ENCODE measurements at places on chromosomes 5 and 9.

GRCh38 chr9:129481810-129482511, 138.9 kb downstream of the C9orf50 start:
- DNase-seq: no peak

GRCh38 chr5:59874675-59875074, 18.9 kb downstream of the PDE4D start:
- DNase-seq: no peak

GRCh38 chr5:176352116-176352878, 9.3 kb downstream of the KIAA1191 start:
- no peak for DNase-seq

- no peak for DNase-seq
Measured at GRCh38 chr9:35366627-35367026, 123.3 kb upstream of the RUSC2 start.

GRCh38 chr9:21969951-21970799, 24.0 kb downstream of the CDKN2A start:
- no peak for DNase-seq

DNA sequence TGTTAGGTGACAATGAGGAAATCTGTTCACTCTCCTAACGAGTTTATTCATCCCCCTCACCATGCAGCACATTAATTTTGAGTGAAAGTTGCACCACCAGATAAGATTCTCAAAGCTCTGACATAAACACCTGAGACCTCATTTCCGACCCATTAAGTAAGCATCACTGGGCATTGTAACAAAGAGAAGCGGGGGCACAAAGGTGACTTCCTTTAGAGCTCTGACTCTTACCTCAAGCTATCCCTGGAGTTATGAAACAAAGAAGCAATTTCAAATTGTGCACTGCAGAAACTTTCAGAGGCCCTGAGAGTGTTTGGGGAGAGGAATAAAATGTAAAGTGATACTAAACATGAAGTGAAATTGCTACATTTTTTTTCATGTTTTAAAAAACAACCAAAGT, 29.5 kb downstream of the C5orf15 start:
- DNase-seq: no peak

- no peak for DNase-seq
Measured at GRCh38 chr9:91211414-91211813, 150.3 kb downstream of the AUH start.

DNA sequence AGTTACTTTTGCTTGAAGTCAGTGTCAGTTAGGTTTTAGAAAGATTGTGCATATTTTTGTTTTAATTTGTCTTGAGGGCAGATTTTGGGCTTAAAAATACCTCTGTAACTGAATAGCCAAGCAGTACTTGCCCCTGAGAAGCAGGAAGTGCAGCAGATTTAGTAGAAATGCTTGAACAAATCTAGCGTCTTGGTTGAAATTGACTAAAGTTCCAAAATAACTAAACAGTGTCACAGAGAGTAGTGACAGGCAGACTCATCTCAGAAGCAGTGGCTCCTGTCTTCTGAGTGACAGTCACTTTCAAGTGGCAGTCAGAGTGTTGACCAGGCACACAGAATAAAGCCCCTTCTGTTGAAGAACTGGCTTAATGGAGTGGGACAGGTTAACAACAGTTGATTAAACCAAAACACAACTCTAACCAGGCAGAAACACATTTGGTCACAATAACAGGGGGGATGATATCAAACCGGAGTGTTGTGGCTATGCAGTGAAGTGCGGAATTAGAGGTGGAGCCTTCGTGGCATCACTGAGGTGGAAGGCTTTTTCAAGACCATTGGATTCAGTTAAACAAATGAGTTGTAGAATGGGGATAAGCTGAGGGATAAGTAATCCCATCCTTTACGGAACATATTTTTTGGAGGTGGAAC, 29.1 kb downstream of the TRIO start:
- DNase-seq: no peak

- DNase-seq: no peak
Measured at GRCh38 chr5:171678646-171679045, 107.0 kb upstream of the SMIM23 start.

GRCh38 chr5:103260951-103261350, 2.4 kb downstream of the MACIR start:
- no peak for DNase-seq

DNA sequence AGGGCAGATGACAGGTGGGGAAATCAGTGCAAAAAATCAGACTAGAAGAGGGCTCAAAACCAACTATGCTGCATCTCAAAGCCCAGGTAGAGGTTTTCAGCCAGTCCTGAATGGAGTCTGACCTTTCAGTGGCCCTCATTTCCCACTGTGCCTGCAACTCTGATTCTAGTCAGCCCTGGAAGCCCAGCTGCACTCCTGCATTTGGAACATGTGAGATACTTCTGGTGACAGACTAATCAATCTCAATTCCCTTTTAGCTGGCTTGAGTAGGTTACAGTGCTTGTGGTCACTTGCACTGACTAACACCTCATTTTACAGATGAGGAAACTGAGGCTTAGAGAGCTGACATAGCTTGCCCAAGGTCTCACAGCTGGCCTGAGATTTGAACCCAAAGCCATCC, 7.9 kb upstream of the ACSL6 start:
- DNase-seq: no peak

- DNase-seq: no peak
Measured at GRCh38 chr5:159185773-159186172, 23.6 kb downstream of the RNF145 start.

- no peak for DNase-seq
Measured at GRCh38 chr5:23084815-23085214, 231.7 kb upstream of the CDH12 start.

GRCh38 chr5:147479949-147480348, 29.9 kb downstream of the DPYSL3 start:
- no peak for DNase-seq

DNA sequence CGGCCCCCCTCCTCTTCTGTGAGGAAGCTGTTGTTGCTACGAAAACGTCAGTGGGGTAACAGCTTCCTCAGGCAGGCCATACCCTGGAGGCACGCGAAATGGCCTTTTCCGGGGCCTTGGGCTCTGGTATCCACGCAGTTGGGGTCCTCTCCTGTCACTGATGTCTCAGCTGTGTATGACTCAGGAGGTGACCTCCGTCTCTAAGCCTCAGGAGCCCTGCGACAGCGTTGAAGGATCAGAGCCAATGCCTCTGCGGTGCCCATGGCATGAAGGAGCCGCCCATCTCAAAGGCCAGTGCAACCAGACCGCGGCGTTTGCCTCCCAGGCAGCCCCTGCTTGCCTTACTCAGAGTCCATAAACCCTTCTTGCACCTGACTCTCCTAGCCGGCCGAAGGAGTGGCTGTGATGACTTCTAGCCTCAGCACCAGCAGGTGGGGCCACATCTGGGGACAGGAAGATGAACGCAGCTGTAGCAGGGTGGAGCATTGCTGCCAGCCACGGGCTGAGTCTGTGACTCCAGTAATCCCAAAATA, 1.0 kb upstream of the MXD3 start:
- no peak for DNase-seq

GRCh38 chr5:16723821-16724220, 107.0 kb upstream of the RETREG1 start:
- DNase-seq: no peak

- DNase-seq: no peak
Measured at GRCh38 chr9:91177081-91177480, 184.6 kb downstream of the AUH start.

- DNase-seq: no peak
Measured at GRCh38 chr5:135359374-135360165, 39.5 kb downstream of the MACROH2A1 start.

DNA sequence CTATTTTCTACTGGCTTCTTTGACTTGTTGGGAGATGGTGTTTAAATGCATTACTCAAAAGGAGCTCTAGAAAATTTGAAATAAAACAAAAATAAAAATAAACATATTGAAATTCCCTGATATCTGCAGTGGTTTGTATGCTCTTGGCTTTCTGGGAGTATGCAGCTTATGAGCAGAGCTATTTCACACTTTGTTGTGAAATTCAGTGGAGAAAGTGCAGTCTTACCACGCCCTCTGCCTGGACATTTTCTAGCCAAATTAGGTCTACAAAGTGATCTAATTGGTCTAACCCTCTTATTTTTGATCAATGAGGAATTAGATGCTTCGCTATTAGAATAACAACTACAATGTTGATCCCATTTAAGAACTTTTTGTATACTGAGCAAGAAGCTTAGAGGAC, 66.8 kb downstream of the INSYN2B start:
- no peak for DNase-seq

DNA sequence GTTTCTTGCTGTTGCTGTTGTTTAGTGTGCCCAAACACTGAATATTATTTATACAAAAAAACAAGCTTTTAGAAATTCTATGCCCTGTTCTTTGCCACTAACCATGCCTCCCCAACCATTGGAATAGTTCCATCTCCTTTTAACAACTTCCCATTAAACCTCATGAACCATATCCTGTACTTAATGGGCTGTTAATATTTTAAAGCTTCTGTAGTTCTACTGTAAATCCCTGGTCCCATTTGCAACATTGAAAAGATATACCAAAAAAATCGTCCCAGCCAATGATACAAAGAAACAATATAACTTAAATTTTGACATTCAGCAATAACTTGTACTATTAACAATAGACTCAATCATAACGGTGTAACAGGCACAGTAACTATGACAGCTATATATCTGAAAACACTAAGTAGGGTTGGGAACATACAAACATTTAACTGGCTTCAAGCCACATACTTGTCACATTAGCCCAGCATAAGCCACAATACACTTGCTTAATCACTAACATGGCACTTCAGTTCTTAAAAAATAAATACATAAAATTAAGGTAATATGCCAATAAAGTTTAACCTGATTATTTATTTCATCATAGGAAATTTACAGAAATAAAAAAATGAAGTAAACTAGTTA, 86.1 kb downstream of the ADAMTS6 start:
- DNase-seq: no peak

- no peak for DNase-seq
Measured at GRCh38 chr9:134597041-134597913, 44.3 kb upstream of the COL5A1 start.

DNA sequence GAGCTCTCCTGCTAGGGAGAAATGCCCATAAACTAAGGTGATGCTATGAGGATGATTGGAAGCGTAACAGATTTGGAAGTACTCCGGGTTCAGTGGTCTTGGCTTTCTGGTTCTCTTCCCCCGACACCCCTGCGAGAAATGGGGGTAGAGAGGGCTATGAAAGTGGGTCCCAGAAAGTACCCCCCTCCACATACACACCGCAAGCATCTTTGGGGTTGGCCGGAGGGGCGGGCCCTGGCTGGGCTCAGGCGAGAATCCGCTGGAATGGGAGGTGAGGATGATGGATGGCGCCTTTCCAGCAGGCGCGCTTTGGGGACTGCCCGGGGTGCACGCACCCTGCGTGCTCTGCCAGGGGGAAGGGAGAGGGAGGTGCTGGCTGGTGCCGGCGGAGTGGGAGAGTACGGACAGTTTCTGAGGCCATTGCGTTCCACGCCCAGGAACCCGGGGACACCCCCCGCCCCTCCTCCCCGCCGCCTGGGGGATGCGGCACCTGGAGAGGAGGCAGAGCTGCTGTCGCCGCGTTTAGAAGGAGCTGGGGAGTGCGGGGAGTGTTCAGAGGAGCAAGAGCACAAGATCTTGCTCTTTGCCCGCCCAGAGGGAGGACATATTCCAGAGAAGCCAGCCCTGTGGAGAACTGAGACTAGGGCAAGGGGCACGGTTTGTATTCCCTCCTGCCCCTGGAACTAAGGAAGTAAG, 1.9 kb downstream of the PCSK5 start:
- no peak for DNase-seq

GRCh38 chr5:127754706-127755105, 51.5 kb downstream of the CCDC192 start:
- no peak for DNase-seq

DNA sequence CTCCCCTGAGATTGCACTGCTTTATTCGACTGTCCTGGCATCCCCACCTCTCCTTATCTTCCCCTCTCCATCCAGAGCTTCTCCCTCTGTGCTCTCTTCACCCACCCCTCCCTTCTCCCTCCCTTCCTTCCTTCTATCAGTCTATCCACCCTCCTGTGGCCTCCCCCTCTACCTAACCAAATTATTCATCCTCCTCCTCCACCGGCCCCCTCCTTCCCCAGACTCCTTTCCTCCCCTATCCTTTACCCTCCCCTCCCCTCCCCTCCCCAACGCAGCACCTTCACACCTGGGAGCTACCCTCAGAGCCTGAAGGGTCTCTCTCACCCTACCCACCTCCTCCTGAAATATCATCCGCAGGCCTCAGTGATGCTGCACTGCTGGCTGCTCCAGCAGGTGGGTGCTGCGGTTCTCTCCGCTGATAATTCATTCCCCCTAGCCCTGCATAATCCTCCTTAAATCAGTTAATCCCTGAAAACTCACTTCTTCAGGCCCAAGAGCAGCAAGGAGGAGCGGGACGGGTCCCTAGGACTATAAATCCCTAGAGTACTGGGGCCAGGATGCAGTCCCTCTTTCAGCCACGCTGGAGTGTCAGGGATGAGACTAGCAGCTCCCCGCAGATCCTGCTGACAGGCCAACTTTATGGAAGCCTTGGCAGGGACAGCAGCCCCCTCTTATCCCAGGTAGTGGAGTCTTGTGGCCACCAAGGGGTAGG, 97.8 kb downstream of the PCDH1 start:
- no peak for DNase-seq

- DNase-seq: no peak
Measured at GRCh38 chr5:136809382-136809781, 444.0 kb upstream of the TRPC7 start.
